ENCODE measurements at places on chromosomes 12 and 14.

GRCh38 chr12:77023501-77023900, 41.9 kb downstream of the E2F7 start:
- H3K4me1 ChIP-seq: no peaks in the 10 kb centered on the region
- DNase-seq: no peak
- no peaks in the 10 kb centered on the region for H3K36me3 ChIP-seq

- no peak overlapping the region for H3K27ac ChIP-seq
- no peak for DNase-seq
- no peaks in the 10 kb centered on the region for H3K36me3 ChIP-seq
- no peaks in the 10 kb centered on the region for H3K27me3 ChIP-seq
Measured at GRCh38 chr12:9347328-9348127, 139.3 kb upstream of the PZP start.

- H3K27me3 ChIP-seq: no peaks in the 10 kb centered on the region
- H3K36me3 ChIP-seq: peaks cover 2% of the 10 kb centered on the region
- no peak for DNase-seq
- peaks cover 70% of the 10 kb centered on the region for H3K4me1 ChIP-seq
Measured at GRCh38 chr14:50063876-50064420, 52.4 kb downstream of the VCPKMT start.

DNA sequence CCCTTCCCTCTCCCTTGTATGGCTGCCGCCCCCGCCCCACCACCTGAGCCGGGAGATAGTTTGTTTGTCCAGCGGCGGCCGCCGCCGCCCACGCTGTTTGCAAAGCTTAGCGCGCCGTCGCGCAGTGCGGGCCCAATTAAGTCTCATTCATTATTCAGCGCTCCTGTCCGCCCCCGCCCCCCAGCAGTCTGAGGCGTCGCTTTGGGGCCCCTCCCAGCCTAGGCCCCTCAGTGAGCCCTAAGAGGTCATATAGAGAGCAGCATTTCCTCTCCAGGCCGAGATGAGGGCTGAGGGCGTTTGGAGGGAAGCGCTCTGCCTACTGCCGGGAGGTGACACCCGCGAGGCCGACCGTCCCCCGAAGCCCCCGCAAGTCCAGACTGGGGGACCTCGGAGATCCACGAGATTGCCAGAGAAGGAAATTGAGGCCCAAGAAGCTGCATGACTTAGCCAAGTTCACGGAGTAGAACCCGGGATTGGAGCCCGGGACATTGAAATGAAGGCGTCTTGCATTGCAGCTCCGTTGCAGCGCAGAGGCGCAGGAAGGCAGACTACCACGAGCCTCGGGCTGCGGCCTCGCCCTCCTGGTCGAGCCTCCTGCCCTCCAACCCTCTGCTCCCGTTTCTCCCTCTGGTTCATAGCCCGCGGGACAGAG, at the start of gene DNAJC22:
Gene DNAJC22 (plus strand): TSS at position 230 of the 652 bp plus-strand sequence. CDS start 1,985 bp downstream, outside the sequence.
- H3K4me1 ChIP-seq: peaks cover 32% of the 10 kb centered on the region
- H3K27me3 ChIP-seq: peaks cover 96% of the 10 kb centered on the region
- no peak for DNase-seq
- H3K4me3 ChIP-seq: peak within 1 kb of the TSS; percentile 47
- no peaks in the 10 kb centered on the region for H3K36me3 ChIP-seq

DNA sequence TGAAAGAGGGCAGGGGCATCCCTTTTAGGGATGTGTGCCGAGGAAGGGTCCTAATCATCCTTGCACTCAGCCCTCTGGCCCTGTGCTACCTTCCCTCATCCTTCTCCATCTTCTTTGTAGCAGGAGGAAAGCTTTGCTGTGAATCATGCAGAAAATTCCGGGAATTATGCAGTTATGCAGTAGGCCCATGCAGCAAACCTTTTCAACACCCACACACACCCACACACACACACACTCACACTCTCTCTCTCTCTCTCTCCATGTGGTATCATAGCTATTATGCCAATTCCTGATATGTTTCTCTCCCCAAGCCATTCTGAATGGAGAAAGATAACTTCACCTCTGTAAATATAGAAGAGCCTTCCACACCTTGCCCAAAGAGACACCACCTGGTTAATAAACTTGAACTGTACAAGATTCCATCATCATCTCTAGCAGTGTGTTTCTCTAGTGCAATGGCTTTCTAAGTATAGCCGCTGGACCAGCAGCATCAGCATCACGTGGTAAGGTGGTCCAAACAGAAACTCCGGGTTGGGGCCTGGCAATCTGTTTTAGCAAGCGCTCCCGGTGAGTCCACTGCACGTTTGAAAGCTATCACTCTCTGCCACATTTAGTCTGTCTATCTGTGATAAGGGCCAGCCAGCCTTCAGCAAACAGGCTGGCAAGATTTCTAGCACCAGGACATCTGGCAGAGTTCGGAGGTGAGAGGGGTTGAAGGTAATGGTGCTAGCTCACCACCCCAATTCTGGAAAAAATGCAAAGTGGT, 57.6 kb downstream of the MDM2 start:
- H3K4me3 ChIP-seq: no peak overlapping the region
- no peak overlapping the region for H3K27ac ChIP-seq
- no peak for DNase-seq
- H3K36me3 ChIP-seq: no peaks in the 10 kb centered on the region
- no peaks in the 10 kb centered on the region for H3K27me3 ChIP-seq

DNA sequence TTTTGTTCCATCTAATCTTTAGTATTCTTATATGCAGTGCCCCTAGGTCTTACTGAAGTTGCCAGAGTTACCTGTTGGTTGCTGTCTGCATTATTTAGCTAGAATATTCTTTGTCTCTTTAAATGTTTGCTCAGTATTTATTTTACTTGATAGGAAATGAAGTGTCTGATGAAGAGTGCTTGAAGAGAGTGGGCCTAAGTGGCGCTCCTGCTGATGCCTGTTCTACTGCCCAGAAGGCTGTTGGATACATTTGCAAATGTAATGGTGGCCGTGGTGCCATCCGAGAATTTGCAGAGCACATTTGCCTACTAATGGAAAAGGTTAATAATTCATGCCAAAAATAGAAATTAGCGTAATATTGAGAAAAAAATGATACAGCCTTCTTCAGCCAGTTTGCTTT, 18.9 kb downstream of the CMAS start:
- no peak for DNase-seq
- no peak overlapping the region for H3K27ac ChIP-seq
- H3K4me1 ChIP-seq: no peaks in the 10 kb centered on the region
- H3K4me3 ChIP-seq: no peak overlapping the region

GRCh38 chr14:50263321-50263720, 31.9 kb upstream of the SOS2 start:
- no peaks in the 10 kb centered on the region for H3K27me3 ChIP-seq
- no peak overlapping the region for H3K27ac ChIP-seq
- no peaks in the 10 kb centered on the region for H3K4me1 ChIP-seq
- H3K4me3 ChIP-seq: no peak overlapping the region
- H3K36me3 ChIP-seq: no peaks in the 10 kb centered on the region
- no peak for DNase-seq

DNA sequence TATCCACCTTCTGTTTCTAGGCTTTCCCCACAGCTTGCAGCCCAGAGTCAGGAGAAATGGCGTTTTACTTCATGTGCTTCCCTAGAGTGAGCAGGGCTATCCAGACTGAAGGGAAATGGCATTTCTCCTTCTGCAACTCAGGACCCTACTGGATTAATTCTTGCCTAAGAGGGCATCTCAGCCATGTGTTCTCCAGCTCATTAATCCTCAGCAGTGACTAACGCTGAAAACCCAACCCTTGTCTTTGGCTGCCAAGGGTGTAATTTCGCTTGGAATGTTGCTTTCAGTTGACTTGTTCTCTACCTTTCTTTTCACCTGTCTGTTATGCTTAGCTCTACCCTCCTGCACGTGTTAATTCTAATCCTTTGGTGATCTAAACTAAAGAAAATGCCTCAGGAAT, 21.0 kb upstream of the EMP1 start:
- no peaks in the 10 kb centered on the region for H3K36me3 ChIP-seq
- H3K4me3 ChIP-seq: no peak overlapping the region
- H3K27ac ChIP-seq: no peak overlapping the region
- peaks cover 18% of the 10 kb centered on the region for H3K4me1 ChIP-seq

DNA sequence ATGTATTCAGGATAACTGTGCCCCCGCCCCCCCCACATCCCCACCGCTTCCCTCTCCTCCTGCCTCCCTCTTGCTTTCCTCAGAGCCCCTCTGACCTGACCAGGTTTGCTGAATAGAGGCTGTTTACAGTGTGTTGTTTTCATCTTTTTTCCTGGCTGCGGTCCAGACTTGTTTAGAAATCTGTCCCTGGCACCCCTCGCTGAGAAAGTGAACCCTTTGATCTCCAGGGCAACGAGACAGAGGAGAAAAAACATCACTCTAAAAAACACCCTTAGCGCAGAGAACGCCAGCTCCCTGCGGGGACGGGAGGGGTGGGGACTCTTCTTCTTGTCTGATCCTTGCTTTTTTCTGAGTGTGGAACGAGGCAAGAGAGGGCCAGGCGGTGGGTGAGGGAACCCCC, 22.5 kb downstream of the SDS start:
- H3K27ac ChIP-seq: no peak overlapping the region
- H3K36me3 ChIP-seq: peaks cover 12% of the 10 kb centered on the region
- DNase-seq: no peak
- H3K27me3 ChIP-seq: no peaks in the 10 kb centered on the region
- H3K4me3 ChIP-seq: no peak overlapping the region

DNA sequence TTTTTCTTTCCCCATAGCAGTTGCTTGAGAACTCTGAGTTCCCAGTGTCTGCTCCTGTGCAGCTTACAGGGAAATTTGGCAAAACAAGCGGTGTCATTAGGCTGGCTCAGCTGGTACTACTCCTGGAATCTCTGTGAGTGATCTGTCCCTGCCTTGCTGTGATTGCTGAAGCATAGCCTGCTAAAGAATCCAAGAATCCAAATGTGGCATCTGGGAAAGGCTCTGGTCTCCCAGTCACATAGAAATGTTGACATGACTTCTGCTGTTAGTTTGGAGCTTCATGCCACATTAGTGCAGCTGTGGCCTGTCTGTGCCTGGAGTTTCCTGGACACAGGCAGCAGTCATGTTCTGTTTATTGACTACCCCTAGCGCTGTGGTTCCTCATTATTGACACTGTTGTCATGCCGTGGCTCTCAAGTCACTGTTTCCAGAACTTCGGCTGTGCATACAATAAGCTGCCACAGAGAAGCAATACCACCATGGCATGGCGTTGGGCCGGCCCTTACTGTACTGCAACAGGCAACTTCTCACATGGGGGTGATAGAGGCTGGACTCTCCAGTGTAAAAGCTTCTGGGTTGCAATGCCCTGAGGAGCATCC, 166.8 kb downstream of the MYRFL start:
- H3K27me3 ChIP-seq: no peaks in the 10 kb centered on the region
- H3K36me3 ChIP-seq: no peaks in the 10 kb centered on the region
- DNase-seq: no peak
- no peaks in the 10 kb centered on the region for H3K4me1 ChIP-seq

- peaks cover 14% of the 10 kb centered on the region for H3K36me3 ChIP-seq
- DNase-seq: peak; percentile 78
- H3K27me3 ChIP-seq: no peaks in the 10 kb centered on the region
- peaks cover 26% of the 10 kb centered on the region for H3K4me1 ChIP-seq
Measured at GRCh38 chr12:110403146-110403975, at the start of gene ANAPC7. Gene ANAPC7, minus strand, starts transcription at chr12:110403708. Its CDS starts 81 bp downstream, at chr12:110403627.

GRCh38 chr14:45633220-45633984, 380.4 kb upstream of the MIS18BP1 start:
- no peaks in the 10 kb centered on the region for H3K27me3 ChIP-seq
- H3K36me3 ChIP-seq: no peaks in the 10 kb centered on the region
- H3K27ac ChIP-seq: no peak overlapping the region
- no peak for DNase-seq
- no peak overlapping the region for H3K4me3 ChIP-seq
- H3K4me1 ChIP-seq: no peaks in the 10 kb centered on the region

GRCh38 chr12:108751821-108752220, 20.5 kb upstream of the CORO1C start:
- no peaks in the 10 kb centered on the region for H3K36me3 ChIP-seq
- H3K4me3 ChIP-seq: no peak overlapping the region
- no peaks in the 10 kb centered on the region for H3K4me1 ChIP-seq

GRCh38 chr14:49989966-49990365, 97.1 kb downstream of the ARF6 start:
- H3K4me1 ChIP-seq: peaks cover 4% of the 10 kb centered on the region
- H3K36me3 ChIP-seq: no peaks in the 10 kb centered on the region
- DNase-seq: no peak
- no peaks in the 10 kb centered on the region for H3K27me3 ChIP-seq
- H3K4me3 ChIP-seq: no peak overlapping the region
- no peak overlapping the region for H3K27ac ChIP-seq

DNA sequence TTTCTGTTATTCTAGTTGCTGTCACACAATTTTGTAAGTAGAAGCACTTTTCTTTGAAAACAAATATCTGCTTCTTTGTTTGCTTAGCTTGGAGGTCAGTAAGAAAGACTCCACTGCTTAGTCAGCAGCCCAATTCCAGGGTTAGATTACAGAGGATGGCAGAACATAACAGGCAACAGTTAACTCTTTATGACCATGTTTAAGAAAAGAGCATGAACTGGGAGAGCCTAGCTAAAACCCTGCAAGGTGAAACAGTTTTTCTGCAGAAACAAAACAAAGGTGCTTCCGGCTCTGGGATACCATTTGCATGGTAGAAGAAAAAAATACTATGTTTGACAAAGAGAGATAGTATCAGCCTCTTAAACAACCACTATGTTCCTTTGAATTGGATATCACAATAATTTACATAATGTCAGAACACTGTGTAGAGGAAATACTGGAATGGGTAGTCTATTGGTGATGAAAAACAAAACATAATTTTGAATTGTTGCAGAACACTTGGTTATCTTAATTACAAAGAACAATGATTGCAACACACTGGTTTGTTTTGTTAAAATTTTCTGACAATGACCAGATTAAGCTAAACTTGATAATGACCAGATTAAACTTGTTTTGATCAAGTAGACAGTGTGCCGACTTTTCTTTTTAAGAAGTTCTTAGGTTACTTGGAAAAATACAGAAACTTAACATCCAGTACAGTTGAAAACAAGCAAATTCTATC, 22.4 kb upstream of the PPM1H start:
- DNase-seq: no peak
- no peak overlapping the region for H3K4me3 ChIP-seq
- no peaks in the 10 kb centered on the region for H3K36me3 ChIP-seq
- no peak overlapping the region for H3K27ac ChIP-seq
- H3K4me1 ChIP-seq: no peaks in the 10 kb centered on the region

DNA sequence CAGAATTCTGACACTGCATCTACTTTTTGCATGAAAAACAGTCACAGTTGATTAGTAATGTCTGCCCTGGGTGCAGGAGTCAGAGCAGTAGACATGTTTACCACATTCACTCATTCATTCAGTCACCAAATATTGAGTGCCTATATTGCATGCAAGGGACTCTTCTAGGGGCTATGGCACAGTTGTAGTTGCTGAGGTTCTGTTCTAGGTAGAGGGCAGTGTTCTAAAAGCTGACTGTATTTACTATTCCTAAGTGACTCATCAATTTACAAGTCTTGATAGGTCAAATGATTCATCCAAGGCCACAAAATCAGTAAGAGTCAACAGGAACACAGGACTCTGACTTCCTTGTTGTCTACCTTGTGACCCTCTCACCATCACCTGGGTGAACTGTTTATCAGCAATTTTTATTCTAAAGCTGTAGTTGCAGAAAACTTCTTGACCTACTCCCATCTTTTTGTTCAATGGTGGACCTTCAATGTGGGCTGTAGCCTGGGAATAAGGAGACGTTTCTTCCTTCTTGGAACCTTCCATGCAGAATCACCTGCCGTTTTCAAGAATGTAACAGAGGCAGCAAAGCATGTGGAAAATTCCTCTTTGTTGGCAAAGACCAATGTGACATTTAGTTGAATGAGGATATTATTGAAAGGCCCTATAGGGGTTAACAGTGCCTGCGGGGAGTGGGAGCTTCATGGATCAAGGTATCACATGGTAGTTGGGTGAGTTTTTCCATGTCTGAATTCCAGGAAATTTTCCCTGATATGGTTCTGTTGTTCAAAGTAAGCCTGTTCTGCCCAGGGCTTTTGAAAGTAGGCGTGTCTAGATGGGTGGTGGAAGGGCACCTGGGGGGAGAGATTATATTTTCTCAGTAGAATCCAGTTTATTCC, 223.2 kb downstream of the KTN1 start:
- H3K4me1 ChIP-seq: no peaks in the 10 kb centered on the region
- no peak overlapping the region for H3K4me3 ChIP-seq
- no peaks in the 10 kb centered on the region for H3K27me3 ChIP-seq
